CD4-positive, alpha-beta memory T cell (primary cell): ENCODE measurements at places on chromosomes 6 and 20.

DNA sequence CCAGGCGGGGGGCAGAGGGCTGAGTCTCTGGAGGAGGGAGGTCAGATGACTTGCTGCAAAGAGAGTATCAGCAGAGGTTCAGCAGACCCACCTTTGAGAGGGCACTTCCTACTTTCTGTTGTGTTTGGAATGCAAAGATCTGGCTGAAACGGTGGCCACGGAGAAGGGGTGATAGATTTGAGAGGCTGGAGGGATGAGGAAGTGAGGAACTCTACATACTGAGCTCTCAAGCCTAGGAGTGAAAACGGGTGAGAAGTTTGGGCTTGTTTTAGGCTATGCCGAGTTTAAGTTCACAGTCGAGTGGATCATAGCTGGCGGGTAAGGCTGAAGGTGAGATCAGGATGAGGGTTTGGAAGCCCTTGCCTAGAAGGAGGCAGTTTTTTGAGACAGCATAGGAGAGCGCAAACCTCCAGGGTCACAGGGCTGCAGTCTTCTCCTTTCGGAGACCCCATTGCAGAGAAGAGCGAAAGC lies 477 bp upstream of the ITPA start:
- DNase-seq = no peak

DNA sequence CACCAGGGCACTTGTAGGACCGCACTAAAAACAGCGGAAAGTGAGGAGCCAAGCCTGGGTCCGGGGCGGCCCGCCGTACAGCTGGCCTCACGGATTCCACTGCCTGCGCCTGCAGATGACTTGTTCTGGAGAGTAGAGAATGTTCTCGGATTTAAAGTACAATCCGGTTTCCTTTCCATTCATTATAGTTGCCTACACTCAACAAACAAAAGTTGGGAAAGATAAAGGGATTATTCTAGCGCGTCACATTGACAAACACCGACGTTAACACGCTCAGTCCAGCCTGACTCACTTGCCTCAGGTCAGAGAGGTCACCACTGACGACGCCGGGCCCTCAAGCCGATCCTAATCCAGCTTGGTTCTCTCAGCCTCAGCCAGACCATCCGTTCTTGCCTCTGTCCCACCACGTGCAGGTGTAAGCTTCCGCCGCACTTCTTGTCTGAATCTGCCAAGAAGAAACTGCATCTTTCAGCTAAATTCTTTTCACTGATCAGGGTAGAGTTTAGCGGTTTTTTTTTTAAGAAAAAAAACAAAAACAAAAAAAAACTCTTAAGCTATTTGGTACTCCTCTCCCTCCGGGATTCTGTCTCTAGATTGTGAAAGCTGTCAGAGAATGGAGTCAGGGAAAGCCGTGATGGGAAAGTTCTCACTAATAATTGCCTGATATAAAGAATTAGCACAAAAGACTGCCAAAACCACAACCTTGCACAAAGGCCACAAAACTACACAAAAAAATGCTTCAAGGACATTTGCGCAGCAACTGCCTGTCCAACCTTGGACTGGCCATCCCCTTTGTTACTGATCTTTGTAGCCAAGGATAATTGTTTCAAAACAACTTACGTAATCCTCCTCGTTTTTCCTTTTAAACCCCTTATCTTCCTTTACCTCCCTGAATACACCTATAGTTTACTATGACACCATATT lies 1.1 kb upstream of the PHF10 start:
- DNase-seq = no peak

GRCh38 chr6:21726676-21727075 lies 133.1 kb downstream of the SOX4 start:
- DNase-seq = no peak

- DNase-seq = no peak
These were observed 14.1 kb downstream of the UBE3D start for GRCh38 chr6:83051377-83052172.

- peak; percentile 49 for DNase-seq
These were observed 13.4 kb downstream of the FAM110A start for GRCh38 chr20:846894-847278.

DNA sequence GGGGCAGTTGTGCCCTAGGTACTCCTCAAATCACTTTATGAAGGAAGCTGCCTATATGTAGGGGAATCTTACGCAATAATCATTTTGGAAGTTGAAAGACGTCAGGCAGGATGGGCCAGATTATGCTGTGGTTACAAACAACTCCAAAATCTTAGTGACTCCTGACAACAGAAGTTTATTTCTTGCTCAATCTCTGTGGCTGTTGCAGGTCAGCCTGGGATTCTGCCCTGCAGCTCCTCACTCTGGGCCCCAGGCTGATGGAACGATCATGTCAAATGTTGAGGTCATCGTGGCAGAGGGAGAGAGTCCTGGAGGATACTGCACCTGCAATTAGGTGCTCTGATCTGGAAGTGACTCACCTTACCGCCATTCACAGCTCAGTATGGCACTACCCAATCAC lies 88.4 kb downstream of the ZDHHC14 start:
- no peak for DNase-seq

GRCh38 chr6:4133941-4134838 lies 1.2 kb downstream of the ECI2 start:
- DNase-seq = peak; percentile 7

DNA sequence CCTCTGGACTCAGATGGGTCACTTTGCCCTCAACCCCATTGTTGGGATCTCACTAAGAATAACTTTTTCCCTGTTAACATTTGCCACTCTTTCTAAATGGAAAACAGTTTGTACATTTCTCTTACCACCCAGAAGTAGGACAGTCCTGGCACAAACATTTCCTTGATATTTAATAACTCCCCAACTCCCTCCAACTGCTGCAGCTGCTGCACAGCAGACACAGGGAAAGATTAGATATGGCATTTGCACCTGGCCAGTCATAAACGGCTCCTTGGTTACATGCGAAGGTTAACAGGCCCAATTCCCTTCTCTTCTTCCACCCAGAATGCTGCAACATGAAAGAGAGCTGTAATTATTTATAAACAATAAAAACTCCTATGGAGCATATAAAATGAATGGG lies 55.9 kb upstream of the SOX4 start:
- no peak for DNase-seq

DNA sequence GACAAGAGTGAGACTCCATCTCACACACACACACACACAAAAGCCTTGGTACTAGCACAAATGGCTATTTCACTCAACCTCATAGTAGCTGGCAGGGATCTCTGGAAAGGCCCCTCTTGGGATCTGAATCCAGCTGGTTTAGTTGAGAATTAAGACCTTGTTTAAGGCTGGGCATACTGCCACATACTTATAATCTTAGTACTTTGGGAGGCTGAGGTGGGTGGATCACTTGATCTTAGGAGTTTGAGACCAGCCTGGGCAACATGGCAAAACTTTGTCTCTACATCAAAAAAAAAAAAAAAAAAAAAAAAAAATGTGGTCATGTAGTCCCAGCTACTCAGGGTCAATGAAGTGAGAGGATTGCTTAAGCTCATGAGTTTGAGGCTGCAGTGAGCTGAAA lies 628.3 kb downstream of the MMUT start:
- DNase-seq = no peak

DNA sequence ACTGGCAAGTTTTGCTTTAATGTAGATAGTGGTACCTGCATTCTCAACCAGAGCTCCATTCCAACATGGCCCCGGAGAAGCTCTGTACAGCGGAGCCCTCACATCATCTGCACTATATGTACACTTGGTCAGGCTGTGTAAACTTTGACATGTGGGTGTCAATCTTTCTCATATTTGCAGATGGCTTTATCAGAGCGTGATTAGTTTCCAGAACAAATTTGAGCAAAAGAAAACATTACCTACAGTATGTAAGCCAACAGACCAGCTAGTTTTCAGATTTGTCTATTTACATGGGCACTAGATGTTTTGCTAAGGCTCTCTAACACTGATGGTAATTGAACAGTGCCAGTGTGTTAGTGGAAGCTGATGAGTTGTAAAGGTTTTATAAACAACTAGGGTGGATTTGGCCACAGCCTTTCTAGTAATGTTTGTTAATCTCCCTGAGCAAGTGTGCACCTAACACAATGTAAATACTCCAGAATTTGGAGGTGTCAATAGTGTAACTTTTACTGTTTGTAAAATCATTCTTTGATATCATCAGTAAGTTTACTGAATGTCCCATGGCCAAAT lies 131.8 kb downstream of the FOXA2 start:
- DNase-seq = no peak

DNA sequence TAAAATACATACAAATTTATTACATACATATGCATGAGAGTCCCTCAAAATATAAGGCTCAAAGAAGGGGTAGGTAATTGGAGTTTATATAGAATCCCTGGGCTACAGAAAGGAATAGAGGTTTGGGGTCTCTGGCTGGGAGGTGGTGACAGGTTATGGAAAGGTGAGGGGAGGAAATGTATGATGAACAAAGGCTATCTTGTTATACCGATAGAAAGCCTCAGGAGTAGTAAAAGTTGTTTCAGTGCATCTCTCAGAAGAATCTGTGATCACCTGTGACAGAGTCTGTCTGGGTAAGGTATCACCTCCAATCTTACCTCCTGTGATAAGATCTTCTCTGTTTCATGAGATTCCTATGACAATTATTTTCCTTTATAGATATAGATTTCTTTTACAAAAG lies 252.9 kb upstream of the AGPAT4 start:
- DNase-seq = no peak

DNA sequence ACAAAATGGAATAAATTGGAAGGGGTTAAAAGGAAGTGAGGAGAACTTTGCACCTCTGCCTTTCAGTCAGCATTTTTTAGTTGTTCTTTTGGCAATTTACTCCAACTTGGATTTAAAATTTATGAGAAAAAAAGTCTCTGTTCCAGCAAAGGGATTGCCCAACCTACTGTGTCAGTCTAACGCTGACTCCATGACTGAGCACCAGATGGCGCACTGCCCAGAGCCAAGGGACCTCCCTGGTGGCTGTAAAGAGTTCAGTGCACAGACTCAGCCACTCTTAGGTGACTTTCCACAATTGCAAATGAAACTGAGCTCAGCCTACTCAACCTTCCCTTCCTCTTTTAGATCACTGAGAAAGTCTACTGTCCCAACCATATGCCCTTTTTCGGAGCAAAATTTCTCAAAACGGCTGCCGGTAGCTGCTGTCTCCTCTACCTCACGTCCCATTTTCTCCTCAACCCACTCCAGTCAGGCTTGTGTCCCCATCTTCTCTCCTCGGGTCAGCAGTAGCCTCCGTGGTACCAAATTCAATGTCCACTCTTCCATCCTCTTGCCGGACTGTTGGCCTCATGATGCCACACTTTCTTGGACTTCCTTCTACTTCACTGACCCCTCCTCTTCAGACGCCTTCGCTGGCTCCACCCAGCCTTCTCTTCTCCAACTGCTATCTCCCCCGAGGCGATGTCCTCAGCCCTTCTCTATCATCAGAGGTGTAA lies 38.7 kb downstream of the GSTA2 start:
- peak; percentile 24 for DNase-seq

- DNase-seq = no peak
These were observed 94.6 kb upstream of the ENPP5 start for GRCh38 chr6:46265373-46265772.

DNA sequence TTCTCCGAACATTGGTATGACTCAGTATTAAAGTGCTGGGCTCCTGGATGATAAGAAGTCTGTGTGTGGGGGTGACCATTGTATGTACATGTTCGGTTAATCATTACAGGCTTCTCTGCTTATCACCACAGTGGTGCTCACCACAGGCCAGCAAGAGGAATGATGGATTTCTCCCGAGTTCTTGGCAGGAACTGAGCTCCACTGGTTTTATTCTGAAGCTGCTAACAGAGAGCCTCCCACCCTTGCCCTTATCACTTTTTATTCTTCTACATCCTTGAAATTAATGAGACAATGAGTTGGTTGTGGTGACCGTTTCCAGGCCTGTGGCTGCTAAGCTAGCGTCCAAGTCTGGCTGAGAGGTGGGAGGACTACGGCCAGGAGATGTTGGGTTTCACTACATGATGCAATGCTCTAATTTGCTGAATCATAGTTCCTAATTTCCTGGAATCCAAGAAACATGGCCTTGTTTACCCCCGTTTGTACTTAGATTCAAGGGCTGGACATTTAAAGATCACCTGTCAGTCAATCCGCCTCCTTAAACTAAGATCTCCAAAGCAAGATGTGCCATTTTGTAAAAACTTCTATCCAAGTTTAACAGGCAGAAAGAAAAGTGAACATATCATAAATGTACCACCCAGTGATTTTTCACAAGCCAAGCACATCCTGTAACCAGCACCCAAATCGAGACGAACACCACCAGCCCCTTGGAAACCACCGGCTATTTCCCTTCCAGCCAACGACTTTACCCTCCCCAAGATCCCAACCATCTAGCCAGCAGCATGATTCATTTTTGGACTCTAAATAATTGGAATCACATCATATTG lies 172.5 kb downstream of the FOXA2 start:
- DNase-seq = no peak

GRCh38 chr20:39123185-39123557 lies 161.0 kb downstream of the DHX35 start:
- DNase-seq = no peak

- no peak for DNase-seq
These were observed 818.0 kb downstream of the MAFB start for GRCh38 chr20:39871013-39871412.

GRCh38 chr6:77097940-77098339 lies 365.4 kb downstream of the HTR1B start:
- no peak for DNase-seq

DNA sequence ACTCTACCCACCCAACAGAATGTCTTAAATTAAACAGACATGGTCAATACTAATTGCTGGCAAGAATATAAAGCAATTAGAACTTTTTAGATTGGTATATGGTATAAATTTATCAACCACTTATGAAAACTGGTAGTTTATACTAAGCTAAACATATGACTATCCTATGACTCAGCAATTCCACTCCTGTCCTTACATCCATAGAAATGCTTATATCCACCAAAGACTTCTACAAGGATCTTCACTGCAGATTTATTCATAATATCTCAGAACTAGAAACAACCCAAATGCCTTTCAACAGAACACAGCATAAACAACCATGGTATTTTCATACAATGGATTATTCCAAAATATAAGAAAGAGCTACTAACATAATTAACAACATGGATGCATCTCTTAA lies 4.6 kb downstream of the ZNF184 start:
- no peak for DNase-seq

DNA sequence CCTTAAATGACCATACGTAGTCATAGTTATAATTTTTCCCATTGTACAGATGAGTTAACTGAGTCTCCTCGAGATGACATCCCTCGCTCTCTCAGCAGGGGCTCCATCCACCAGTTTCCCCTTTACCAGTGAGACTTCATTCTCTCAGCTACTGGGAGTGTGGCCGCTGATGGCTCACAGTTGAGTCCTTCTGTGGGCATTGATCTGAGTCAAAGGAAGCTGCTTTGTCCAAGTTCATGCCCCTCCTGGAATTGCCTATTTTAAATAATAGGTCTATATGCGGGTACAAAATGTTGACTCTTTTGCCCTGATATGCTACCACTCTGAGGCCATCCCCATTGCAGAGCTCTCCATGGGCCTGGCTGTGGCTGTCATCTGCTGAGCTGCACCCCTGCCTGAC lies 14.8 kb upstream of the CST1 start:
- no peak for DNase-seq

GRCh38 chr20:35699957-35700624 lies 886 bp downstream of the ROMO1 start:
- no peak for DNase-seq

- no peak for DNase-seq
These were observed 76.2 kb downstream of the LYRM2 start for GRCh38 chr6:89562093-89562973.

- DNase-seq = no peak
These were observed 300.9 kb downstream of the PREX1 start for GRCh38 chr20:48526936-48527335.
